ELR (cell line): ENCODE measurements at places on chromosomes 13 and 19.

GRCh38 chr13:91904005-91904404 is 505.6 kb downstream of the GPC5 start:
- no peak for DNase-seq

DNA sequence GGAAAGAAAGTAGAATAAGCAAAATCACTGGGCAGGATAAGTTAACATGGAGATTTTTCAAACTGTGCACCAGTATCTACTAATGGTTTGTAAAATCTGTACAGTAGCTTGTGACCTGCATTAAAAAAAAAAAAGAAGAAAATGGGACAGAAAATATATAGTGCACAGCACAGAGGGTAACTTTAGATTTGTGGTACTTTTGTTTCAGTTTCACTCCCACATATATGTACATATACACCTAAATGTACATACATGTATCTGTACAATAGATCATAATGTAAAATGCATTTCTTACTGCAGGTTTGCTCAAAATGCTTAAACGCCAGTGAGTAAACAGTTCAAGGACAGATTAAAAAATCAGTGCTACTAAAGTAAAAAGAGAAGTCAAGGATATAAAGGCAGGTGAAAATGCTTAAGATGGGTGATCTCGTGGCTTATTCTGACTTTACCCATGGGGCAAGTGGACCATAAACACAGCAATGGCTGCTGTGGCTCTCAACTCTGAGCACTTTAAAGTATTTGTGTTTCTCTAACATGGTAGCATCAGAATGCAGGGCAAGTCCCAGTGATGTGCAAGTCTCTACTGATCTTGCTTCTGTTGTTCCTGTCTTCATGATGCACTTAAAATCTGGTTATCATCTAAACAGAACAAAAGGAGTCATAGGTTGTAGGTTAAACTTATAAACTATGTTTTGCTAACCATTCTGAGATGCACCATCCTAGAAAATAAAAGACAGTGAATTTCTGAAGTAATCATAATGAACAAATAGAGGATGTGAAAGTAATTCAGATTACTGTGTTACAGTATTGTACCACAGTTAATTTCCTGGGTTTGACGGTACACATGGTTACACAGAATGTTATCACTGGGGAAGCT is 112.3 kb downstream of the MIPEP start:
- DNase-seq: no peak

- DNase-seq: no peak
Observed at GRCh38 chr13:96444676-96445075, 354.8 kb downstream of the HS6ST3 start.

DNA sequence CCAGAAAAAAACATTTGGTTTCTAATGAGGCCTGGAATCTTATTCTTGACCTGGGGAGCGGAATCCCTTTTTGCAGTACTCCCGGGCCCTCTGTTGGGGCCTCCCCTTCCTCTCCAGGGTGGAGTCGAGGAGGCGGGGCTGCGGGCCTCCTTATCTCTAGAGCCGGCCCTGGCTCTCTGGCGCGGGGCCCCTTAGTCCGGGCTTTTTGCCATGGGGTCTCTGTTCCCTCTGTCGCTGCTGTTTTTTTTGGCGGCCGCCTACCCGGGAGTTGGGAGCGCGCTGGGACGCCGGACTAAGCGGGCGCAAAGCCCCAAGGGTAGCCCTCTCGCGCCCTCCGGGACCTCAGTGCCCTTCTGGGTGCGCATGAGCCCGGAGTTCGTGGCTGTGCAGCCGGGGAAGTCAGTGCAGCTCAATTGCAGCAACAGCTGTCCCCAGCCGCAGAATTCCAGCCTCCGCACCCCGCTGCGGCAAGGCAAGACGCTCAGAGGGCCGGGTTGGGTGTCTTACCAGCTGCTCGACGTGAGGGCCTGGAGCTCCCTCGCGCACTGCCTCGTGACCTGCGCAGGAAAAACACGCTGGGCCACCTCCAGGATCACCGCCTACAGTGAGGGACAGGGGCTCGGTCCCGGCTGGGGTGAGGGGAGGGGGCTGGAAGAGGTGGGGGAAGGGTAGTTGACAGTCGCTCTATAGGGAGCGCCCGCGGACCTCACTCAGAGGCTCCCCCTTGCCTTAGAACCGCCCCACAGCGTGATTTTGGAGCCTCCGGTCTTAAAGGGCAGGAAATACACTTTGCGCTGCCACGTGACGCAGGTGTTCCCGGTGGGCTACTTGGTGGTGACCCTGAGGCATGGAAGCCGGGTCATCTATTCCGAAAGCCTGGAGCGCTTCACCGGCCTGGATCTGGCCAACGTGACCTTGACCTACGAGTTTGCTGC is at the start of gene ICAM4:
Gene ICAM4, plus strand, starts transcription at position 153 of the 935 bp plus-strand sequence. Its CDS starts 58 bp downstream, at position 211.
- peak; percentile 26 for DNase-seq

DNA sequence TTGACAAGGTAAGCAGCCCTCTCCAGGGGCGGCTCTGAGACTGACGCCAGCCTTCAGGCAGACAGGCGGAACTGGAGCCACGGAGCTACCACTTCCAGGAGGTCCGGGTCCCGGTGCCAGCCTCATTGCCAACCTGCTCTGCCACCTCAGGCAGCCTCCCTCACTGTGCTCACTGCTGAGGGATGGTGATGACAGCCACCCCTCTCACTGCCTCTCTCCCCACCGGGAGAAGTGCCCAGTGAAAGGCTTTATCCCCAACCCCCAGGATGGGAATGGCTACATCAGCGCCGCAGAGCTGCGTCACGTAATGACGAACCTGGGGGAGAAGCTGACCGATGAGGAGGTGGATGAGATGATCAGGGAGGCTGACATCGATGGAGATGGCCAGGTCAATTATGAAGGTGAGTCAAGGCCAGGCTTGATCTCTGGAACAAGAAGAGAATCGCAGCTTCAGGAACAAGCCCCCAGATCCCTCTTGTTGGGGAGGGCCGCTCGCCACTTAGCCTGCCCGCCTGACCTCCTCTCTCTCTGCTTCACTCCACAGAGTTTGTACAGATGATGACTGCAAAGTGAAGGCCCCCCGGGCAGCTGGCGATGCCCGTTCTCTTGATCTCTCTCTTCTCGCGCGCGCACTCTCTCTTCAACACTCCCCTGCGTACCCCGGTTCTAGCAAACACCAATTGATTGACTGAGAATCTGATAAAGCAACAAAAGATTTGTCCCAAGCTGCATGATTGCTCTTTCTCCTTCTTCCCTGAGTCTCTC is 7.6 kb downstream of the CALM3 start:
- DNase-seq: no peak

GRCh38 chr19:23099966-23100365 is 16.9 kb upstream of the ZNF730 start:
- no peak for DNase-seq

DNA sequence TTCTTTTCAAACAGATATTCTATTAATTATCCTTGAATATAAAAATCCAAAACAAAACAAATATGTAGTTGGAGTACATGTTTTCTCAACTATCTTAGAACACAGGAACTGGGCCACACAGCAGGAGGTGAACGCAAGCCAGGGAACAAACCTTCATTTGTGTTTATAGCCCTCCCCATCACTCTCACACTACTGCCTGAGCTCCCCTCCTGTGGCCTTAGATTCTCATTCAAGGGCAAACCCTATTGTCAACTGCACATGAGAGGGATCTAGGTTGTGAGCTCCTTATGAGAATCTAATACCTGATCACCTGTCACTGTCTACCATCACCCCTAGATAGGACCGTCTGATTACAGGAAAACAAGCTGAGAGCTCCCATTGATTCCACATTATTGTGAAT is 427.1 kb upstream of the PRR20A start:
- DNase-seq: no peak

- peak; percentile 28 for DNase-seq
Observed at GRCh38 chr13:21399741-21400140, 59.4 kb downstream of the ZDHHC20 start.

DNA sequence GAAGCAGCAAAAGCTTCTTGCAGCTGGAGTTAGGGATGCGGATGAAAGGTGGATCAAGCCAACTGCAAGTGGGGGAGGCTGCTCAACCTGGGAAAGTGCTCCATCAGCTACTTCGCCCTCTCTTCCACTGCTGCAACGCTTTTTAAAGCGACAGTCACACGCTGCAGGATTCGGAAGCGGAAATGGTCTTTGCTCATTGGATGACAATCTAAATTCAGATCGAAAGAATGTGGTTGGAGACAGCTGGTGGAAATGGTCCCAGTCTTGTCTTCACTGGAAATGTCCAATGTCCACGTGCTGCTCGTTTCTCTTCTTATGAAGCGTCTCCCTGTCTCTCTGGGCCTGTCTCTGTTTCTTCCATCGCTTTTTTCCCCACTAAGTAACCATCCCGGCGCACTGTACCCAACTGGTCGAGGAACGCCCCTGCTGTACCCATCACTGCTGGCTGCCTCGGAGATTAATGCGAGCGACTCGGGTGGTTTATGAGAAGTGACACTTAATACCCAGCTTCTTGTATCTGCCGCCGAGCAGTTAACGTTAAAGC is 2.1 kb upstream of the FGF9 start:
- no peak for DNase-seq

DNA sequence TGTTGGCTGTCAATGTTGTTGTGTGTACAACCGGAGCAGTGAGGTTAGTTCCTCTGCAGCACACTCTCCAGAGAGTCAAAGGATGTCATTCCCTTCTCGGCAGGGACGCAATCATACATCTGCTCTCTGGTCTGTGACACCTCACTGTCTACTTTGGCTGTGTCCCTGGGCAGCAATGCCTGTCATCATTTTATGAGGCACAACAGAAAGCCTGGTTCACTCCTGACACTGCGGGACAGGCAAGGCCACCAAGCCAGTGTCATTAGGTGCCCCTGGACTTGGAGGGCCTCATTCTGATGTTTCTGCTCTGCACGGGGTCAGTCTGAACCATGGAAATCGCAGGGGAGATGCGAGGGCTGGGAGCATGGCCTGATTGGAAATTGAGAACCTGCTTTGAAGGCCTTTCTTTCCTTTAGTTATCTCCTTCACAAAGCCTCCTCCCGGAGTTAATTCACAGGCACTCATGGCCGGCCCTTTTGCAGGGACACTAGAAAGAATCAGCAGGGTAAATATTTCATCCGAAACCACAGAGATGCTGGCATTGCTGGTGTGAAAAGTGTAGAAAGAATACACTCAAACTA is 284.4 kb downstream of the ZNF536 start:
- DNase-seq: no peak

DNA sequence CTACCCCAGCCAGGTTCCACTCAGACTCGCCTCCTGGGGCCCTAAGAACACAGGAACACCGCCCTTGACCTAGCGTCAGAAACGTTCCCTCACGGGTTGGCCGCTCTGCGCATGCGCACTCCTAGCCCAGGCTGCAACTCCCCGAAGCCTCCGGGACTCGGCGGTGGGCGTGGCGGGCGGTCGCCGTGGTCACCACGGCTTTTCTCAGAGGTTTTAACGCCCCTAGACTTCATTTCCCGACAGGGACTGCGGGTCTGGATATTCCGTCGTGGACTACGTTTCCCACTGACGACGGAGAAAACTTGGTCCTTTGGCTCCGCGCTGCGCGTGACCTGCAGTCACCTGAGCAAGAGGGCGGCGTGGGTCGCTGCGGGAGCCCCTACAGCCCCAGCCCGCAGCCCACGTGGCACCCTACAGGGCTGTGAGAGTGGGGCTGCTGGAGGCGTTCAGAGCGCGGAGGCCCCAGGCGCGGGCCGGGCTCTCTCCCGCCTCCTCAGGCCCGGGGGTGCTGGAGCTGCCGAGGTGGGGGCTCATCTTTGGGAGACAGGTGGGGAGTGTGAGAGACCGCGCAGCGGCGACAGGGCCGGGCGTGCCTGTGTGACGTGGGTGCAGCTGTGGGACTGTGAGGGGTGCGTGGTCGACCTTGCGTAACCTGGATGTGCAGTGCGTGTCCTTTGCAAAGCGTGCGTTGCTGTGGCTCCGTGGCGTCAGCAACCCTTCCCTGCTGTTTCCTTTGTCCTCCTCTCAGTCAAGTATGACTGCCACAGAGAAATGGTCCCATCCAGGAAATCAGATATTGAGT is 38.0 kb upstream of the ZNF573 start:
- peak; percentile 3 for DNase-seq

DNA sequence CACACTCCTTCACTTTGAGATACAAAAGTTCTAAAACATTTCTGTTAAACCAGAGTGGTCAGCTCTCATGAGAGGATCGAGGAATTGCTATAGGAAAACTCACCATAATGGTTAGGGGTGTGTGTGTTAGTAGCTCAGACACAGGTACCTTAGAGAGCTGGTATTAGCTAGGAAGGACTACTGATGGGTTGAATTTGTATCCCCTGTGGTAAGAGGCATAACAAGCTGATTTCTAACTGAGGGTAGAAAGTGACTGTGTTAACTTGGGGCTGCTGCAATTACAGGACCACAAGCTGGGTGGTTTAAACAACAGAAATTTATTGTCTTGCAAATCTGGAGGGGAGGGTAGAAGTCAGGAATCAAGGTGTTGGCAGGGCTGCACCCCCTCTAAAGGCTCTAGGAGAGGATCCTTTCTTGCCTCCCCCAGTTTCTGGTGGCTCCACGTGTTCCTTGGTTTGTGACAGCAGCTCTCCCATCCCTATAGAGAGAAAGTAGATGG is 17.4 kb downstream of the LEUTX start:
- no peak for DNase-seq

DNA sequence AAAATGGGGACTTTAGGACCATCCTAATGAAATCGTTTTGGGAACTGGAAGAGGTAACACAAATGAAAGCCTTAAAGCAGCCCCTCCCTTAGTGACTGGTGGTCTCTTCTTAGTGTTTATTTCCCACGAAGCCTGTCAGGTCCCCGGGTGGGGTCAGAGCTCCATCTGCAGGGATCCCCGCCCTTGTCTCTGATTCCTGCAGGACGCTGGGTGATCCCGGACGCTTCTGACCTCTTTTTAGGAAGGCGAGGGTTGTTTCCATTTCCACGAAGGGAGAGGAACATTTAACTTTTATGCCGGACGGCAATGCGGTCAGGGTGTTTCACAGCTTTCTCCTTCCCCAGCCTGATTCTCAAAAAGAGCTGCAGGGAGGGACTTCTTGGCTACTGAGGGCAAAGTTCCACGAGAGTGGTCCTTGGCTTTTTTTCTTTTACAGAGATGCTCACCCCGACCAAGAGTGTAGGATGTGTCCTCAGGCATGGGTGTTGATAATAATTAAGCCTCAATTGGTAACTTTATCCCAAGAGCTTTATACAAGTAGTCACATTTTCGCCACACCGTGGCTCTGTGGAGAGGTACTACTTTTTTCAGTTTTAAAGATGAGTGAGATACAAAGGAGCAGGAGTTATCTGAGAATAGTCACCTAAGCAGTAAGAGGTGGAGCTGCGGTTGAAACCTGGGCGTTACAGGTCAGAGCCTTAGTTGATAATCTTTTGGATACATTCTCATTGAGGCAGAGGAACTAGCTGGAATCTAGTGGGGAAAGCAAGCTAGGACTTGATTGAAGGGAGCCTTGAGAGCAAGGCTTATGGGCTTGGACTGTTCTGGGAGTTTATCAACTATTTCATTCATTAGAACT is 813 bp downstream of the ZNF284 start:
- DNase-seq: peak; percentile 25

GRCh38 chr13:86447479-86447878 is 648.3 kb upstream of the SLITRK6 start:
- no peak for DNase-seq
